ENCODE measurements at places on chromosomes 1 and 21. TPM values are rescaled to one million over a fixed set of nuclear protein-coding genes. Genes with fewer than 3 reads are reported as not detected.

The C8B gene
- total RNA-seq: not detected

The OR2L13 gene
- total RNA-seq: not detected

The MROH7 gene
- not detected for total RNA-seq

The RGS7 gene
- 0.50 TPM for total RNA-seq

The CYP4B1 gene
- not detected for total RNA-seq

Measured in bronchus fibroblast of lung (primary cell).